ENCODE measurements at places on chromosomes 5 and 9. TPM values are rescaled to one million over a fixed set of nuclear protein-coding genes. Genes with fewer than 3 reads are reported as not detected.

DNA sequence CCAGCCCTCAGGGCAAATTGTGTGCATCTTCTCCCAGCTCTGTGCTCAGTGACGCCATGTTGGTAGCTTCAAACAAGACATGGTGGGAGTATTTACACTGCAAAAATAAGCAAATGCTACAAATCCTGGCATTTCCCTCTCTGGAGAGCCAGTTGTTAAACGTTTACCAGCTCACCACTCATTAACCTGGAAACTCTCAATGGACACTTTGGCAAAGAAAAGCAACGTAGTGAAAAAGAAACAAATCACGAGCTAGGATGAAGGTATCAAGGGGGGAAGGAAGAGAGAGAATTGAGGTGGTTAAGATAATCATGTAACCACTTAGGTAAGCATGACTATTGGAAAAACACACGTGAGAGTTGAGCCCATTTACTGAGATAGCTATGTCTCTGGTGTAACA, 72.5 kb downstream of the MRPS30 start:
- no peak for DNase-seq

DNA sequence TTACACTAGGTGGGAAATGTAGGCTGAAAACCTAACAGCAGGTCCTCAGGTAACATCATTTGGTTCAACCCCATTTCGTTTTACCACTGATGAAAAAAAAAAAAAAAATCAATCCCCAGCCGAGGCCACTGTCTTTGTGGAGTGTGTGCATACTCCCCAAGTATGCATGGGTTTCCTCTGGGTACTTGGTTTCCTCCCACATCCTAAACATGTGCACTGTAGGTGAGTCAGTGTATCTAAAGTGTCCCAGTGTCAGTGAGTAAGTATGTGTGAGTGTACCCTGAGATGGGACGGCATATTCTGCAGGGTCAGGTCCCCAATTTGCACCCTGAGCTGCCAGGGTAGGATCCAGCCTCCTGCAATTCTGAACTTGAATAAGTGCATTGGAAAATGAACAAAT, 966.5 kb upstream of the DMAC1 start:
- DNase-seq = no peak

DNA sequence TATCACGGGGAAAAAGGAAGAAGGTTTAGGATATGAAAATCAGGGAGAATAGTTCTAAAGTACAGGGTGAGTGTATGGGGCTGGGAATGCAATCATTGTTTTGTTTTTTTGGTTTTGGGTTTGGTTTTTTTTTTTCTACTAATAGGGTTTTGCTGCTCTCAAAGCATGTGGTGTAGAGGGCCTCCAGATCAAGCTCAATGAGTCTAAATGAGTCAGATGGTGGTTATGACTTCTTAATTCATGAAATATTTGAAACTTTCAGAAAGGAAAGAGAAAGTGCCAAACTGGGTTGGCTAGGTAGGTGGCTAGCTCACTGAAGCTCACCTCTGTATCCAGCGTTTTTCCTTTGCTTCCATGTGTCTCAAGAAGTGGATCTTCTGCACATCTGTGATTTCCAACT, 10.7 kb downstream of the OR1L8 start:
- no peak for DNase-seq

DNA sequence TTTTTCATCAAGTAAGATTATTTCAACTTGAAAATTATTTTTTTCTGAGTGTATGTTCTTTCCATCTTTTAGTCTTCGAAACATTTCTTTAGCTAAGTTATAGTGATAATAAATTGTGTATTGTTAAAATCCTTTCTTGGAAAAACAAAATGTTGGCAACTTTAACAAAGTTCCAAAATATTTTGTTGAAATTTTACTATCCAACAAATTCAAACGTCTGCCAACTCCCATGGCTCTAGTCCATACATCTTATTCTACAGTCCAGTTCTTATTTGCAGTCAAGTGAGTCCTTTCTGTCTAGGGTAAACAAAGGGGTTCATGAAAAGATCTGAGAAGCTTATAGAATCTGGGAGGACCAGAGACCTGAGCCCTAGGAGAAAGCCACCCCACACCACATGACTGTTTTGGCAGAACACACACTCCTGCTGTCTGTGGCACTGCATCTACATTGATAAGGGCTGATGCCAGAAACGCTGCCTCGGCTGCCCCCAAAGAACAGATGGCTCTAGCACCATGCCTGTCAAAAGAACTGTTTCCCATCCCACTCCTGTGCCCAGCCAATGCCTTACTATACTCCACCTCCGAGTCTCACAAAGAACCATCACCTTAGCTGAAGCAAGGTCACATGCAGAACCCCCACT, 47.5 kb downstream of the FEM1C start:
- no peak for DNase-seq

DNA sequence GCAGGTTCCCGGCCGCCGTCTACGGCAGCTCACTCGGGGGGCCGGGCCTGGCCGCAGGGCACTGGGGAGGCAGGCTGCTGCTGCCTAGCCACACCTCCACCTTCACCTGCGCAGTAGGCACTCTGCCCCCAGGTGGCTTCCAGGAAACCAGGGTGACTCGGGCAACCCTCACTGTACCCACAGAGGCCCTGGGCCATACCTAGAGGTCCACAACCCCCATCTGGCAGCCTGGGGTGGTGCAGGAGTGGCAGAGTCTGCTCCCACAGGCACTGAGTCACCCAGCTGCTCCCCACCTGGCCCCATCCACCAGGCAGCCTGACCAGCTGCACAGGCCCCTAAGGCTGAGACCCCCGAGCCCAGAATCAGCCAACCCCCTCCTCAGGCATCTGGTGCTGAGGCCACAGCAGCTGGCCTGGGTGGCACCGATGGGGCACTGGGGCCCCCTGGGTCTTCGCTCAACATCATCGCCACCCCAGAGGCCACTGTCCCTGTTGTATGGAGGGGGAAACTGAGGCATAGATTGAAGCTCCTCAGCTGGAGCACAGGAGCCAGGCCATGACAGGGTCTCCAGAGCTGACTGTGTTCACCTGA, 70.2 kb downstream of the KCNT1 start:
- DNase-seq = no peak

DNA sequence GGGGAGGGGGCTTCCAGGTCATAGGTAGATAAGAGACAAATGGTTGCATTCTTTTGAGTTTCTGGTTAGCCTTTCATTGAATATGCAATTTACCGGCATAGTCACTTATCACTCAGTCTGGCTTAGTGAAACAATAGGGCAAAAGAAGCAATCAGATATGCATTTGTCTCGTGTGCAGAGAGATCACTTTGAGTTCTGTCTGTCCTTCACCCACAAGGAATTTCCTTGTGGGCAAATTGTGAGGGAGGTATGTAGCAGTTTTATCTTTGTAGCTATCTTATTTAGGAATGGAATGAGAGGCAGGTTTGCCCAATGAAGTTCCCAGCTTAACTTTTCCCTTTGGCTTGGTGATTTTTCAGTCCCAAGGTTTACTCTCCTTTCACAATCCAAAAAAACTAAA, 116.1 kb downstream of the TUSC1 start:
- no peak for DNase-seq

DNA sequence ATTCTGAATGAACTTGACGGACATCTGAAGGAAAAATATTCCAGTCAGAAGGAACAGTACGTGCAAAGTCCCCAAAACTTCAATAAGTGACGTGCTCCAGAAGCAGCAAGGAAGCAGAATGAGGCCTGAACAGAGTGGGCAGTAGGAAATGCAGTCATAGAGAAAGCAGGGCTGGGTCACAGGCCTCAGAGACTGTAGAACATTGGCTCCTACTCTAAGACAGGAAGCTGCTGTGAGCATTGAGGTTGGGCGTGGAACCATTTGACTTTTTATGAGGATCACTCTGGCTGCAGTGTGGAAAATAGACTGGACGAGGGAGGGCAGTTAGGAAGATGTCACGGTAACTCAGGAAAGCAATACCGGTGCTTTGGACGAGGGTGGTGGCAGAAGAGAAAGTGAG, 64.0 kb downstream of the DOCK8 start:
- DNase-seq = no peak

- no peak for DNase-seq
Measured at GRCh38 chr5:6066016-6066415, 312.3 kb downstream of the MED10 start.

- no peak for DNase-seq
Measured at GRCh38 chr5:67581203-67581602, 384.6 kb upstream of the CD180 start.

GAS1 gene
- total RNA-seq = 47.5 TPM

FAM81B gene
- not detected for total RNA-seq

N4BP3 gene
- 2.6 TPM for total RNA-seq

Data from sciatic nerve (tissue), 2 donors.